Progenitor cell of endocrine pancreas (in vitro differentiated cells): ENCODE measurements at places on chromosomes 12 and 14.
A peak's percentile ranks its signal among the peaks of the same experiment; 100 is the strongest.

GRCh38 chr14:38384741-38385140 lies 128.8 kb upstream of the CLEC14A start:
- H3K4me1 ChIP-seq, result no peaks in the 10 kb centered on the region
- no peaks in the 10 kb centered on the region for H3K27me3 ChIP-seq
- H3K27ac ChIP-seq, result no peak overlapping the region

DNA sequence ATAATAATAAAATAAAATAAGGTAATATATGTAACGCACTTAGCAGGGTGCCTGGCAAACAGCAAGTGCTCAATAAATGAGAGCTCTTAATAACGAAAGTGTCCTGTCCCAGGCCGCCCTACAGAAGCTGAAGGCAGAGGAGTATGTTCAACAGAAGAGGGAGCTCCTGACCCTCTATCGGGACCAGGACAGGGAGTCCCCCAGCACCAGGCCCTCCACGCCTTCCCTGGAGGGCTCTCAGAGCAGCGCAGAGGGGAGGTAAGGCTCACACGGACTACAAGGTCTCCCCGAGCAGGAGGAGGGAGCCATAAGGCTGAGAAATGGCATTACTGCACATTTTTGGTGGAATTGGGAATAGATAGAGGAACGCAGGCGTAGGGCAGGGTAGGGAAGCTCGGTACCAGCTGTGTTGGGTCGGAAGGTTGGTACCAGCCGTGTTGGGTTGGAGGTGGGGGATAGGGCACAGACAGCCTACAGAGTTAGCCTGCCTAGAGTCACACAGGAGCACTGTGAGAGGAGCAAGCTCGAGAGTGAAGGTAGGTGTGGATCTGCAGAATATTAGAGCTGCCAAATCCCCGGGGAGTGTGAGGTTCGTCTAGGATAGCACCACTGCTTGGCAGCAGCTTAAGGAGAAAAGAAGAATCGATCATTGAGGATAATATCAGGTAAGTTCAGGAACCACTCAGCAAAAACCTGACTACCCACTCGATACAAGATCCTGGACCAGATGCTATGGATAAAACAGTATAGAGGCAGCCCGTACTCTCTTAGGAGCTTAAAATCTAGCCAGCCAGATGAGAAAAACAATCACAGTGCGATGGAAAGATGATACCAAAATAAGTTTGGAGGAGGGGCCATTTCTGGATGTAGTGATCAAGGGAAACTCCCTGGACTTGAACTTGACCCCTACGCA lies 15.3 kb downstream of the TNFRSF1A start:
- peak overlapping the region; percentile 84 for H3K27ac ChIP-seq
- H3K4me1 ChIP-seq, result peaks cover 22% of the 10 kb centered on the region
- H3K36me3 ChIP-seq, result peaks cover 24% of the 10 kb centered on the region
- H3K27me3 ChIP-seq, result no peaks in the 10 kb centered on the region

DNA sequence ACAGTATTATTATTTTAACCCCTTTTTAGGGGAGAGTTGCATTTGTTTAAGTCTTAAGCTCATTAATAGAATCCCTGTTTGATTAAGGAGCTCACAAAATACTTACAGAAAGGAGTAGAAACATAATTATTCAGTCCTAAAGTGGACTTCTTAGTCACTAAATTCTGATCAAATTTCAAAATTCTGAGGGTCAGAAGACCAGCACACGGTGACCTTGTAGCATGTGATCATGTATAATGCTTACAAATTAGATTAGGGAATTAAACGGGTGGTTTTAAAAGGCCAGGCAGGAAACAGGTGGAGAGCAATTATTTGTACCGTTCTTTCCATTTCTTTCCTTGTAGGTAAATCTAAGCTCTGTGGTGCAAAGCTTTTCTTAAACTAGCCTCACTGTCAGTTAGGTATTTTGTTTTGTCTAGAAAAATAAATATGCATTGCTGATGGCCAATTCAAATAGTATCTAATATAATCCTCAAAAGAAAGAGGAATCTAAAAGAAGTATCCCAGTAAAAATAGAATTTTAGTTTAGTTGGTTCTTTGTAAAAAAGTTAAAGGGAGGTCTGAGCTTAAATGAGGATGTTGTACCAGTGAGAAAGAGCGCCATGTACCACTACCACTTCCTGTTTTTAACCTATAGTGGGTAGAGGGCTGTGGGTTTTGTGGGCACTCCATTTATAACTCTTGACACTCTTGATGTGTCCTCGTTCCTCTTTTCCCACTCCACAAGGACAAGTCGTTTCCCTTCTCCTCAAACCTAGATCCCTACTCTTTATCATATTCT lies 51.1 kb downstream of the SLC38A1 start:
- H3K36me3 ChIP-seq, result peaks cover 33% of the 10 kb centered on the region
- H3K4me1 ChIP-seq, result peaks cover 9% of the 10 kb centered on the region
- H3K4me3 ChIP-seq, result no peak overlapping the region
- no peak overlapping the region for H3K27ac ChIP-seq
- H3K27me3 ChIP-seq, result no peaks in the 10 kb centered on the region

GRCh38 chr14:104184911-104185499 lies 46.6 kb downstream of the KIF26A start:
- peaks cover 1% of the 10 kb centered on the region for H3K4me1 ChIP-seq
- H3K27ac ChIP-seq, result no peak overlapping the region
- H3K36me3 ChIP-seq, result no peaks in the 10 kb centered on the region
- H3K4me3 ChIP-seq, result no peak overlapping the region
- no peaks in the 10 kb centered on the region for H3K27me3 ChIP-seq
- DNase-seq, result no peak

GRCh38 chr12:82537436-82537835 lies 149.3 kb upstream of the TMTC2 start:
- no peaks in the 10 kb centered on the region for H3K27me3 ChIP-seq
- no peak overlapping the region for H3K27ac ChIP-seq
- DNase-seq, result no peak
- no peak overlapping the region for H3K4me3 ChIP-seq

- peak; percentile 70 for DNase-seq
- no peaks in the 10 kb centered on the region for H3K36me3 ChIP-seq
- H3K27me3 ChIP-seq, result peaks cover 25% of the 10 kb centered on the region
- no peak overlapping the region for H3K4me3 ChIP-seq
- H3K4me1 ChIP-seq, result peaks cover 7% of the 10 kb centered on the region
- peak overlapping the region; percentile 5 for H3K27ac ChIP-seq
Measured at GRCh38 chr12:57452937-57453509, 2.1 kb upstream of the INHBE start.

DNA sequence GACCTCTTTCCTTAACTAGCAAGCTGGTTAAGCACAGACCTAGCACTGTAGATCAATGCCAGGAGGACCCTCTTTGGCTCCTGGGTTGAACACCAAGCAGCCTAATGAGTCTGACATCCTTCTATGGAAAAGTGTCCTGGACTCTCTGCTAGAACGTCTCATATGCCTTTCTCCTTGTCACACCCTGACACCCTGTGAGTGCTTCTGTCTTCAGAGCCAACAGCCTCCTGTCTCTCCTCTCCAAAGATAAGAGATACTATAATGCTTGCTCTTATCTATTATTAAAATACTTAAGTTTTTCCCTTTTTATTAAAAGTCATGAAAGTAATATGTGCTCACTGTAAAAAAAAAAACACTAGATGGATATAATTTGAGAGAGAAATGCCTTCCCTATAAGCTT lies 222.7 kb downstream of the FOXN3 start:
- peaks cover 2% of the 10 kb centered on the region for H3K4me1 ChIP-seq
- no peak overlapping the region for H3K27ac ChIP-seq

GRCh38 chr14:61101803-61102548 lies 120.9 kb downstream of the SLC38A6 start:
- H3K36me3 ChIP-seq, result no peaks in the 10 kb centered on the region
- H3K27ac ChIP-seq, result peak overlapping the region; percentile 95
- no peaks in the 10 kb centered on the region for H3K27me3 ChIP-seq
- DNase-seq, result no peak
